ENCODE measurements at places on chromosomes 5 and 9.

DNA sequence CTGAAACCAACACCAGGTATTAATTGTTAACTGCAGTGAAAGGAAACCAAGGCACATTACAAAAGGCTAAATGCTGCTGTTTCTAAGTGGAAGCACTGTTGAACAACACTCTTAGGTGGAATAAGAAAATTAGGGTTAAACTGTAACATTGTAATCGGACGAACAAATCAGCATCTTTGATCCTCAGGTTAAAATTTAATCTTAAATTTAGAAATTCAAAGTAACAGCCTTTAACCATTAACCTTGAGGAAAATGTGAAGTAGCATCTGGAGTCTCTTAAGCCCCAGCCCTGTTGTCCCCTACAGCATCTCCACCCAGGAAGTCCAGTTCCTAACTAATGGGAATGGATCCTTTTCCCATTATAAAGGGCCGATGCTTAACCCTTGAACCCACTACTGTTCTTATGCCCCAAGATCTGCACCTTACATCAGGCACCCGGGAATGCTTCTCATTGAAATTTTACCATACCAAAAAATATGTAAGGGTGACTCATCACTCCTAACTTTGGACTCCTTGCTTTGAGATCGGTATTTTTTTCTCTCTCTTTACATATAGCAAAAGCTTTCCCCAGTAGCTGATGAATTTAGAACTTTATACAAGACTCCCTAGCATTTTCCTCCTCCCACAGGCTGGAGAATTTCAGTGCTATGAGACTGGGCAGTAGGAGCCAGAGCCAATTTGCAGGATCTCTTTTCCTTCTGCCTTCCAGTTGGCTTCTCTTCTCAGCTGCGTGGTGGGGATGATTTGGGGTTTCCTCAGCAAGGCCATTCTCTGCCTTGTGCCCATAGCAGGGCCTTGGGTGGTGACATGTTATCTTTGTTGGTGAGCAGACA lies 32.0 kb upstream of the ITGA2 start:
- no peak for DNase-seq

- no peak for DNase-seq
Observed at GRCh38 chr9:3916411-3916810, 383.5 kb downstream of the GLIS3 start.

DNA sequence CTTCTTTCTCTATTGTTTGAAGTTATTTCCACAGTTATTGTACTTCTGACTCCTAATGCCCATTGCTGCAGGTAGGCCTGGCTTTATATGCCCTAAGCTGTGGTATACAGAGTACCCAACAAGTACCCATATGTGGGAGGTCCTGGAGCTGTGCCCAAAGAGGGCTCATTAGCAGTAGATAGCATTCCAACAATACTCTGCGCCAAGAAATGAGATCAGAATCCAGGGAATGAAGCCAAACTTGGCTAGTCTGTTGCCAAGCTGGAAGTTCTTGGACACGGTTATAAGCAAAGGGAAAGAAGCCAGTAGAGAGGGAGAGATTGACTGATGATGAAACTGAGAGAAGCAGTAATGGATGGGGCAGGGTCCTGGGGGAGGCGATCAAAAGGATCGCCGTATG lies 29.7 kb upstream of the FAM169A start:
- DNase-seq, result no peak

GRCh38 chr9:122265149-122265915 lies 650 bp downstream of the MRRF start:
- DNase-seq, result no peak

DNA sequence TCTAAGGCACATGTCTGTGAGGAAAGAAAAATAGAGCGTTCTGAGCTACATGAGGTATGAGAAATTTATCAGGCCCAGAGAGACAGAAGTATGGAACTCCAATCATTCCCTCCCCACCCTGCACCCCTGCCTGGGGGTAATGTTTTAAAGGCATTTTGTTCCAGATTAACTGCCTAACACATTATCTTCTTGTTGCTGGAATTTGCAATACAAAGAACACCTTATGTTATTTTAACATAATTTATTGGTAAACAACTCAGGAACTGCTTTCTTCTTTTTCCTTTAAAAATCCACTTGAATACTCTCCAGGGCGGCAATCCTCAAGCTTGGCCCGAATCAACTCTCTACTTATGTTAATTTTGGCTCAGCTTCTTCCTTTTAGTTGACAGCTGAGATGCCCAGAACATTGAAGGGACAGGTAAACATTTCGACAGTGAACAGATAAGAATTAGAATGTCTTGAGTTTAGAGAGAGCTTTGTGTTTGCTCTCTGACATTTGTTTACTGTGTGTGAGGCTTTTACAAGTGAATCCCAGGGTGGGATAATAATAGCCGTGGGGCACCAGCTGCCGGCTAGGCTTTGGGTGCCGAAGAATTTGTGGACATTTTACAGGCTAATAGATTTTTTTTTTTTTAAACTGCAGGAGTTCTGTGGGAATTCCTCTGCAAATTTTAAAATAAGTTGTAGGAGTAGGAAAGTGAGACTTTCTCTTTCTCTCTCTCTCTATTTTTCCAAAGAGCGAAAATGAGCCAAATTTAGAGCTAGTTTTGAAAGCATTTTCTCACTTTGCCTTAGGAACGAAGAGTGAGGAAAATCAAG lies 96.4 kb upstream of the TAF11L2 start:
- DNase-seq, result no peak

DNA sequence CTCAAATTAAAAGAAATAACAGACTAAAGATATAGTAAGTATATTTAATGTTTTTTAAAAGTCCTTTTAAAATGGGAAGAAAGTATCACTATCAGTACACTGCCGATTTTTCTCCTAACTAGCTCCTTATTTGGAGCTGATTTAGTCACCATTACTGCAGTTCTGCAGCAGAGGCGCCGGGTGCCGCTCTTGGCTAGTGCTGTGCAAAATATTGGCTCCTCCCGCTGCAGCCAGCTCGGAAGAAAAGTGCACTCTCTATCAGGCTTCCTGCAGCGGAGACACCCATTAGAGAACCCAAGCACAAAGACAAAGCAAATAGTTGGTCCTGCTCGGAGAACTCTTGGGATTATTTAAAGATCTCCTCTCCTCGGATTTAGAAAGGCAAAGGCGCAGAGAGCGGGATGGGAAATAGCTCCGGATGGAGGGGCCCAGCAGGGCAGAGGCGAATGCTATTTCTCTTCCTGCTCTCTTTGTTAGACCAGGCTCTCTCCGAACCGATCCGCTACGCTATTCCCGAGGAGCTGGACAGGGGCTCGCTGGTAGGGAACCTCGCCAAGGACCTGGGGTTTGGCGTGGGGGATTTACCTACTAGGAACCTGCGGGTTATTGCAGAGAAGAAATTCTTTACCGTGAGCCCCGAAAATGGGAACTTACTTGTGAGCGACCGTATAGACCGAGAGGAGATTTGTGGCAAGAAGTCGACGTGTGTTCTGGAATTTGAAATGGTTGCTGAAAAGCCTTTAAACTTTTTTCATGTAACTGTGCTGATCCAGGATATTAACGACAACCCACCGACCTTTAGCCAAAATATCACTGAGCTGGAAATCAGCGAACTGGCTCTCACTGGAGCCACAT lies at the start of gene PCDHGB3:
Gene PCDHGB3, plus strand, starts transcription at position 249 of the 855 bp plus-strand sequence. Its CDS starts 153 bp downstream, at position 402.
- DNase-seq, result no peak

GRCh38 chr9:117315236-117315635 lies 99.6 kb downstream of the ASTN2 start:
- no peak for DNase-seq

DNA sequence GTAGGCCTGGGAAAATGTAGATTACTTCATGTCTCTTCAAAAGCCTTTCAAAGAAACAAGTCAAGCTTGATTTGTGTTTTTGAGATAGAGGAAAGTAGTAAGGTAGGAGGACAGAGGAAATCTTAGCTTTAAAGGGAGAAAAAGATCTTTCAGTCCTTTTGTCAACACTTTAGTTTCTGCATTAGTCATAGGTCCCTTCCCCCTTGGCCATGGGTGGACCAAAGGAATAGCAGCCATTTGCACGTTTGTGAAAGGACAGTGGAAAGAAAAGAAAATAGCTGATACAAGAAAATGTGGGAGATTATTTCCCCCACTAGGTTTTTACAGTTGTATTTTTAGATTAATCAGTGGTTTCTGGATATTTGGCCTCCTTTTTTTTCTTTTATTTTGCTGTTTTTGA lies 121.9 kb upstream of the GRHPR start:
- no peak for DNase-seq

GRCh38 chr9:70587201-70587600 lies 172.7 kb upstream of the KLF9 start:
- DNase-seq, result no peak

- no peak for DNase-seq
Observed at GRCh38 chr5:67426961-67427849, 230.6 kb upstream of the CD180 start.

DNA sequence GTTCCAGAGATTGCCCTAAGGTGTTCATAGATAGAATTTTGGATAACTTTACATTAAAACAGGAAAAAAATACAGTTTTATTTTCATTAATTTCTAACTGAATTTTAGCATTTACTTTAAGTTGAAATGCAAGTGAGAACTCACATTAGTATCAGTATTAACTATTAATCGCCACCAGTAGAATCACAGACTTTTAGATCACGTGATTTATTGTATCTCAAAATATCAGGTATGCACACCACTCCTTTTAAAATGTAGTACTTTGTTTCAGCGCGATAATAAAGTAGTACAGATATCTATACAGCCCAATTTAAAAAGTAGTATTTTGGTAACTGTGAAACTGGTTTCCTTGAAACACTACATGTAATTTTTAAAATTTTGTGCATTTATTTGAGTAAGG lies 978.7 kb downstream of the DNAH5 start:
- DNase-seq, result no peak

DNA sequence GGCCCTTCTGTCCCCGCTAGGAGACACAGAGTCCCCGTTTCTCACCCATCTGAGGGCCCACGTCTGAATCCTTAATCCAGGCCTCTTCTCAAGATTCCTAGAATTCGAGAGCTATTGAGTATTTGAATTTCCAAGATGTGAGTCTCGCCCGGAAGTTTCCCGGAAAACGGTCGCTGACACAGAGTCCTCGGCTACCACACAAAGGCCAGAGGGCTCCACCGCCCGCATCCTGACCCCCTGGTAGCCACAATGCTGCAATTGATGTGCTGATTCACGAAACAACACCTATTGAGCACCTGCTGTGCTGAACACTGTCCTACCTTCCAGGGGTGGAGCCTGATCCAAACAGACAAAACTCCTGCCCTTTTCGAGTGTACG lies 670 bp upstream of the FBP1 start:
- no peak for DNase-seq

DNA sequence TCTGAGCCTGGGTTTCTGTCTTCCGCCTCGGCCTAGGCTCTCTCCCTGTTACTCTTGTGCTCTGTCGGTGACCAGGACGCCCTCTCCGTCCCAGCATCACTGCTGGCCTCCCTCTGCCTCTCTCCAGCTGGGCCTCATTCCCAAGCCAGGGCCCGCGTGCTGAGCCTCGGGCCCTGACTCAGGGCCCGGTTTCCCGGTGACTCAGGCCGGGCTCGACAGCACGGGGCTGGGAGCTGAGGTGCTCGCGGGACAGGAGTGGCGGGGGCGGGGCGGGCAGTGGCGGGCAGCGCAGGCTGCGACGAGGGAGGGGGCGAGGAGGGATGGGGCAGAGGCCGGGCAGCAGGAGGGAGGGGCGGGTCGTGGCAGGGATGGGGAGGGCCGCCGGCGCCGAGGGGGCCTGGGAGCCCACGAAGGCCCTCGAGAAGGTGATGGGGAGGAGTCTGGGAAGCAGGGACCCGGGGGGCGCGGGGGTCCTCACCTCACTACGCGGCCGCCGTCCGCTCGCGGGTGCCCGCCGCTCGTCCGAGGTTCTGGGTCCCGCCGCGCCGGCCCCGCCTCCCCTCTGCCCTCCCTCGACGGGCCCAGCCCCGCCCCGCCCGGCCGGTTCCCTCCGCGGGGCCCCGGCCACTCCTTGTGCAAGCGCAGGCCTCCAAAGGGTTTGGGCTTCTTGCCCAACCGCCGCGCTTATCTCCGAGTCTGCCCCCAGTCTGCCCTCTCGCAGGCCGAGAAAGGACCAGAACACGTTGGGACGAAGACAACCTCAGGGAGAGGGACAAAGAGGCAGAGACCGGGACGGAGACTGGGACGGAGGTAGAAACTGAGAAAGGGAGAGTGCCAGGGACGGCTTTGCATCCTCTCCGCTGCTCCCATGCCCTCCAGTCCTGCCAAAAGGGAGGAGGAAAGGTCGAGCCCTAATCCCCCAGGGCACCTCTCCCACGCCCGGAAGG lies at the start of gene ARAP3:
Gene ARAP3, minus strand, starts transcription at position 536 of the 947 bp plus-strand sequence. CDS start 1,744 bp downstream, outside the sequence.
- no peak for DNase-seq

DNA sequence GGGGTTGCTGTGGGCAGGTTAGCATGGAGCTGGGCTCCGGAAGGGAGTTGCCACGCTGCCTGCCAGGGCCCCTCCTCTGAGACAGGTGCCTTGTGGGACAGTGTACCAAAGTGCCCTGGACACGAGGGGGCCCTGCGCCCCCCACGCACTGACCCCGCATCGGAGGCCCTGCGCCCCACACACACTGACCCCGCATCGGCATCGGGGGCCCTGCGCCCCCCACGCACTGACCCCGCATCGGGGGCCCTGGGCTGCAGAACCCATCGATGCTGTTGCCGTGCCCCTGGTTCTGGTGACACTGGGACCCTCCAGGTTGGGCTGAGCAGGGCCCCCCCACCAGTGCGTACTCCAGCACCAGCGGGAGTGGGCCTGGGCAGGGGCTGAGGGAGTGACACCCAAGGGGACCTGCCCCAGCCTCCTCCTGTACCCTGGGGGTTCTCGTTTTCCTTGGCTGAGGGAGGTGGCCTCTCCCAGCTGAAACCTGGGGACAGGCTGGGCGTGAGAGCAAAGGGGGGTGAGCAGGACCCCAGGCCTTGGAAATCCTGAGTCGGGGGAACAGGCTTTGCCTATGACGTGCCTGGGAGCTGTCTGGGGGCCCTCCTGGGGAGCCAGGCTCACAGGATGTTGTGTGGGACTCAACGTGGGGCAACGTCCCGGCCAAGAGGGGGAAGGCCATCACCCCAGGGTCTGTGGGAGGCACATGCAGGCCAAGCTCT lies 6.9 kb downstream of the SAPCD2 start:
- DNase-seq, result no peak

- no peak for DNase-seq
Observed at GRCh38 chr9:127194881-127195713, 69.5 kb upstream of the GARNL3 start.

GRCh38 chr9:99051851-99052250 lies 53.1 kb upstream of the TGFBR1 start:
- DNase-seq, result no peak

GRCh38 chr9:72586388-72587130 lies 65.2 kb downstream of the TMC1 start:
- no peak for DNase-seq

- DNase-seq, result no peak
Observed at GRCh38 chr5:103208460-103208859, 50.1 kb upstream of the MACIR start.

Measured in activated naive CD8-positive, alpha-beta T cell treated with anti-CD3 and anti-CD28 coated beads, Interleukin-2, amount 50 U/mL, for 16 hours (primary cell).